ENCODE measurements at places on chromosomes 6 and 20. TPM values are rescaled to one million over a fixed set of nuclear protein-coding genes. Genes with fewer than 3 reads are reported as not detected.

Gene PSORS1C2
- not detected for total RNA-seq

Gene ULBP1
- total RNA-seq, result 0.14 TPM

GRCh38 chr20:9617940-9618339, 103.5 kb downstream of the LAMP5 start:
- DNase-seq, result no peak

Gene OOEP
- not detected for total RNA-seq

GRCh38 chr6:125596020-125596419, 153.4 kb upstream of the HEY2 start:
- DNase-seq, result no peak

- peak; percentile 80 for DNase-seq
Observed at GRCh38 chr20:59933849-59934585, 580 bp upstream of the SYCP2 start.
